Trophoblast cell (in vitro differentiated cells and primary cell): ENCODE measurements at places on chromosomes 7 and 10.
A peak's percentile ranks its signal among the peaks of the same experiment; 100 is the strongest.

DNA sequence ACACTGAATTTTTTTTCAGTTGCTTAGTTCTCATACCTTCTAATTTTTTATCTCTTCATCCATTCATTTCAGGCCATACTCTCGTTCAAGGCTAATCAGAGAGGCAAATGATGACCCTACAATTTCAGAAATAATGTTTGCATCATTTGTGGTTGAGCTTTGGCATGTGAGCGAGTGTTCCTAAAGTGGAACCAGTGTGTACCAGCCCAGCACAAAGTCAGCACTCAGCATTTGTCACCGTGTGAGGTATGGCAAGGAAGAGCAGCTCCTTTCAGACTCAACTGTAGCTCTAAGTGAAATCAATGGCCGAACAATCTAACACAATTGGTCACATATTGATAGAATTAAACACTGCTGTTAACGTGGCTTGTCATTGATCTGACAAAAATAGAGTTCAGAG lies 154.6 kb downstream of the POU6F2 start:
- H3K27ac ChIP-seq = no peak overlapping the region
- H3K4me1 ChIP-seq = no peaks in the 10 kb centered on the region
- H3K27me3 ChIP-seq = no peaks in the 10 kb centered on the region
- no peak for DNase-seq

- no peak overlapping the region for H3K27ac ChIP-seq
- H3K27me3 ChIP-seq = no peaks in the 10 kb centered on the region
- DNase-seq = no peak
- no peak overlapping the region for H3K4me3 ChIP-seq
- no peaks in the 10 kb centered on the region for H3K4me1 ChIP-seq
- H3K36me3 ChIP-seq = no peaks in the 10 kb centered on the region
These were observed 24.0 kb downstream of the STK32C start for GRCh38 chr10:132283604-132284382.

DNA sequence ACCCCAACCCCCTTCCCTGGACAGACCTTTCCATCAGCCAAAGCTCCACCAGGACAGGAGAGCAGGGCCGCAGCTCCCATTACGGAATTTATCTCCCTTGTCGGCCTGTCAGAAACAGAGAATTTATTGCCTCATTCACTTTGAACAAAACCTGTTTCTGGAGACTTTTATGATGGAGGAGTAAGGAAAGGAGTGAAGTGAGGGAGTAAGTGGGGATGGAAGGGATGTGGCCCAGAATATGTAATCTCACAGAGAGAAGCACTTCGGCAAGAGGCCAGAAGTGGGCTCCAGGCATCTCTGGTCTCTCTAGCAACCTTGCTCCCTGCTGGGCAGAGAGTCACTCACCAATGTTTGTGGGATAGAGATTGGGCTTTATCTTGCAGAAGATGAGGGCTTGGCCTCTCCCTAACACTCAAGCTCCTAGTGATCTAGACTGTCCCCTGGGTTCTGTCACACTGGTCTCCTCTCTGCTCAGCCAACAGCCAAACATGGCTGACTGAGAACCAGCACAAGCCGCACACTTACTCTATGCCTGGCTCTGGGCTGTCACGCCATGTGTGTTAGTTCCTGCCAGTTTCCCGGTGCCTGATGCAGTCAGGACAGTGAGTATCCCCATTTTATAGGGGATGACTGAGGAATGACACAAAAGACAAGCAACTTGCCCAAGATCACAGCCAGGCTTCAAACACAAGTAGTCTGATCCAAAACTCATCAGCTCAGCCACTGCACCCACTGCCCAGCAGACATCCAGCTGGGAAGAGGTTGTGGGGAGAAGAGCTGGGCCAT lies 149.4 kb upstream of the ZMIZ1 start:
- H3K27me3 ChIP-seq = no peaks in the 10 kb centered on the region
- H3K4me1 ChIP-seq = peaks cover 6% of the 10 kb centered on the region
- no peak overlapping the region for H3K27ac ChIP-seq
- no peak overlapping the region for H3K4me3 ChIP-seq
- H3K36me3 ChIP-seq = no peaks in the 10 kb centered on the region

GRCh38 chr10:21673668-21674067 lies 139.6 kb downstream of the MLLT10 start:
- H3K4me1 ChIP-seq = peaks cover 3% of the 10 kb centered on the region
- no peak for DNase-seq
- no peak overlapping the region for H3K27ac ChIP-seq
- no peak overlapping the region for H3K4me3 ChIP-seq
- H3K27me3 ChIP-seq = no peaks in the 10 kb centered on the region
- H3K36me3 ChIP-seq = peaks cover 5% of the 10 kb centered on the region

- no peak for DNase-seq
- H3K27me3 ChIP-seq = no peaks in the 10 kb centered on the region
- no peak overlapping the region for H3K27ac ChIP-seq
- H3K36me3 ChIP-seq = no peaks in the 10 kb centered on the region
These were observed 1.7 kb downstream of the LRRN3 start for GRCh38 chr7:111092406-111093236.

DNA sequence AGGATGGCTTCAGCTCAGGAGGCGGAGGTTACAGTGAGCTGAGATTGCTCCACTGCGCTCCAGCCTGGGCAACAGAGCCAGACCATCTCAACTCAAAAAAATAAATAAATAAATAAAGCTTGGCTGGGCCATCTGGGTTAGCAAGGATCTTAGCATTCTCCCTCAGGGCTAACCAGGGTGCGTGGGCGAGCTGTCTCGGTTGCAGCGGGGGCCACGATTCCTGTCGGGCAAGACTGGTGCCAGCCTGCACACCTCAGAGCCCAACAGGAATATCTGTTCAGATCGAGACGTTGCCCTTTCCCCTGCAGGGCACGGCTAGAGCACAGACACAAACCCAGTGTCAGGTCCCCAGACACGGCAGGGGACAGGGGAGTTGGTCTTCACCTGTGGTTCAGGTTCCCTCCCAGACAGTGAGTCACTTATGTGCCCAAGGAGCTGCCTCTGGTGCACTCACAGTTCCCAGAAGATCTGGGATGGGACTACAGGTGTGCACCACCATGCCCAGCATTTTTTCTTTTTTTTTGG lies 75.5 kb upstream of the GTF2I start:
- peak; percentile 80 for DNase-seq
- H3K4me1 ChIP-seq = peaks cover 9% of the 10 kb centered on the region
- no peak overlapping the region for H3K4me3 ChIP-seq
- no peak overlapping the region for H3K27ac ChIP-seq
- no peaks in the 10 kb centered on the region for H3K27me3 ChIP-seq
- no peaks in the 10 kb centered on the region for H3K36me3 ChIP-seq

DNA sequence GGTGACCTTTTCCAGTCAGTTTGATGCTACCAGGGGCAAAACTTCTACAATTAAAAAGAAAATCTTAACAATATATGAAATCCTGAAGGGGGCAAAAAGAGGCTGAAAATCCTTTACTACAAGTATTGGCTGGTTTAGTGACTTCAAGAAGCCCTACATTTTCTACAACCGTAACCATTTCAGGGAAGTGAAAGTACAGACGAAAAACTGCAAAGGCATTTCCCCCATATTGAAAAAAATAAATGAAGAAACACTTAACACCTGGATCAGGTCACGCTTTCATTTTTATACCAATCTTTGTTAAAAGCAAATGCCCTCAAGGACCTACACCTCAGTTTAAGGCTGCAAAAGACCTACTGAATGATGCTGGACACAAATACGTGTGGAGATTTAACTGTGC lies 38.6 kb downstream of the IL6 start:
- no peak for DNase-seq
- no peaks in the 10 kb centered on the region for H3K36me3 ChIP-seq
- no peak overlapping the region for H3K27ac ChIP-seq
- peaks cover 3% of the 10 kb centered on the region for H3K4me1 ChIP-seq

DNA sequence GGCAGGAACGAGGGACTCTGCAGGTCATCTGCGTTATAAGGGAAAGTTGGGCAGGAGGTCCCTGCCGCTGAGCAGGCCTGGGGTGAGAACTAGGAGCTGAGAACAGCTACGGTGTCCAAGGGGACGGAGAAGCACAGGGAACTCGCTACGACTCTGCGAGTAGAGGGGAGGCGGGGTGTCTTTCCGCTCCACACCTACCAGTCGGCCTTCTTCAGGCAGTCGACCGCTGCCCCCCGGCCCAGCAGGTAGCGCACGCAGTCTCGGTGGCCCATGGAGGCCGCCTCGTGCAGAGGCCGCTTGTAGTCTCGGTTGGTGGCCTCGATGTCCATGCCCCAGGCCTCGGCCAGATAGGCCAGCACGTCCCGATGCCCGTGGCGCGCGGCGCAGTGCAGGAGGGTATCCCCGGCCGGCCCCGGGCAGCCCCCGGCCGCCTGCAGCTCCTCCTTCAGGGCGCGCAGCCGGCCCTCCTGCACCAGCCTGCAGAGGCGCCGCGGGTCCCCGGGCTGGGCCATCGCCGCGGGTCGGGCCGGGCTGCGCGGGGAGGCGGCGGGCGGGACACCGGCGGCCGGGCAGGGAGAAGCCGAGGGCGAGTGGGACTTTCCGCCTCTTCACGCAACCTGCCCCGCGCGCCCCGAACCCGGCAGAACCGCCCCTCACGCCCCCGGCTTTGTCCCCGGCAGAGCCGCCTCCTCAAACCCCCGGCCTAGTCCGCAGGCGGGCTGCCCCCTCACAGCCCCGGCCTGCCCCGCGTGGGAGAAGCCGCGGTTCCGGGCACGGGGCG lies 660 bp downstream of the ANKRD16 start:
- peak; percentile 7 for DNase-seq
- peaks cover 12% of the 10 kb centered on the region for H3K36me3 ChIP-seq
- H3K4me3 ChIP-seq = peak overlapping the region; percentile 87
- H3K27me3 ChIP-seq = no peaks in the 10 kb centered on the region

DNA sequence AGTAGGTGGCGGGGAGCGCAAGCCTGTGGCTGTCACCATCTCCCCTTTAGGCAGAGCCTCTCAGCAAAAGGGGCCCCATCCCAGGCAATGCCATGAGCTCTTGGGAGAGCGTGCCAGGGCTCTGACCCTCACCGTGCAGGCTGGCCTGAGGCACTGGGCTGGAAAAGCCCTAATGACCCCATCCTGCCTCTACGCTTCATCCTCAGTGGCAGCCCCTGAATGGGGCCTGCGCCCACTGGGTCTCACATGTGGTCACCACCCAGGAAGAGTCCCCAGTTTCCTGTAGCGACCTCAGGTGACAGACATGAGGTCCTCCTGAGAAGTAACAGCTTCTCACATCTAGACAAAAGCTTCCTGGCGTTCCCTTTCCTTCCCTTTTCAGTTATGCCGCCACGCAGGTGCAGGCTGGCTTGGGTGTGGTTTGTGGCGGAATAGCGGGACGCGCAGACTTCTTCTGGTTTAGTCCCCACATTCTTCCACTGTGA lies 59.2 kb downstream of the CLEC2L start:
- no peak for DNase-seq
- no peaks in the 10 kb centered on the region for H3K36me3 ChIP-seq
- no peaks in the 10 kb centered on the region for H3K4me1 ChIP-seq
- no peaks in the 10 kb centered on the region for H3K27me3 ChIP-seq
- no peak overlapping the region for H3K4me3 ChIP-seq

GRCh38 chr7:157158400-157158799 lies 19.7 kb downstream of the UBE3C start:
- DNase-seq = no peak
- no peaks in the 10 kb centered on the region for H3K27me3 ChIP-seq
- H3K4me3 ChIP-seq = no peak overlapping the region
- H3K4me1 ChIP-seq = no peaks in the 10 kb centered on the region
- H3K36me3 ChIP-seq = peaks cover 3% of the 10 kb centered on the region

DNA sequence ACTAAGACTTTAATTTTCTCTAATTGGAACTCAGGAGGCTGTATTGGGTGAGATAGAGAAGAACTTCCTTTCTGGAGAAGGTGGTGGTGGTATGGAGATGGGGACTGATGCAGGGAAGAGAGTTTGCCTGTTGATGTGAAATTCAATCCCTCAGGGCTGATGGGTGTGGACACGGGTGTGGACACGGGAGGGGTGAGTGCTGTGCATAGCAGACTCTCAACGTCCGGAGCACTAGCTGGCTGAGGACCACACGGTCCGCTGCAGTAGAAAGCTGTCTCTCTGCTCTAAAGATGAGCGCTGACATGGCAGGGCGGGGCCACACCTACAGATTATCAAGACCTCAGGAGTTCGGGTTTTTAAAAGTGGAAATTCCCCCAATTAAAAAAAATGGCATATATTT lies 148.5 kb upstream of the PITRM1 start:
- H3K4me3 ChIP-seq = no peak overlapping the region
- no peaks in the 10 kb centered on the region for H3K36me3 ChIP-seq
- no peak for DNase-seq
- no peaks in the 10 kb centered on the region for H3K4me1 ChIP-seq
- H3K27me3 ChIP-seq = no peaks in the 10 kb centered on the region

GRCh38 chr10:60762554-60762953 lies 15.7 kb upstream of the CDK1 start:
- H3K27ac ChIP-seq = no peak overlapping the region
- no peaks in the 10 kb centered on the region for H3K27me3 ChIP-seq
- H3K36me3 ChIP-seq = no peaks in the 10 kb centered on the region
- no peak for DNase-seq
- H3K4me3 ChIP-seq = no peak overlapping the region
- peaks cover 2% of the 10 kb centered on the region for H3K4me1 ChIP-seq

- no peaks in the 10 kb centered on the region for H3K27me3 ChIP-seq
- no peak for DNase-seq
- no peaks in the 10 kb centered on the region for H3K4me1 ChIP-seq
- no peak overlapping the region for H3K27ac ChIP-seq
- no peak overlapping the region for H3K4me3 ChIP-seq
These were observed 35.3 kb upstream of the CDCA7L start for GRCh38 chr7:21980926-21981500.

- H3K4me1 ChIP-seq = no peaks in the 10 kb centered on the region
- H3K4me3 ChIP-seq = no peak overlapping the region
- no peak overlapping the region for H3K27ac ChIP-seq
- H3K36me3 ChIP-seq = peaks cover 24% of the 10 kb centered on the region
- H3K27me3 ChIP-seq = no peaks in the 10 kb centered on the region
These were observed 21.5 kb upstream of the RUFY2 start for GRCh38 chr10:68428396-68429104.

DNA sequence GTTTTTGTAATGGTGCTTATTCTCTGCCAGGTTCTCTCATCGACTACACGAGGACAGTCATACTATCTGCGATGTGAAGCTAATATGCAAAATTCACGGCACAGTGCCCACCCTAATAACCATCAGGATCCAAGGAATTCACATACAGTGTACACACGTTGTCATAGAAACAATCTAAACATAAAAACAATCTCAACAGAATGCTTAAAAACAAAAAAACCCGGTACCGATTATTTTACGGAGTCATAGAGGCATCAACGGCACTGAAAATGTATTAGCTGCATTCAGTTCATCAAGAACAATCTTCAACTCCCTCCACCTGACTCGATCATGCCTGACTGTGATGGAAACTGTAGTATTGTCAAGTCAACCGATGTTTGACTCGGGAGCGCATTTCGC lies 628 bp downstream of the MRPS33 start:
- no peak overlapping the region for H3K27ac ChIP-seq
- DNase-seq = no peak
- peak overlapping the region; percentile 83 for H3K4me3 ChIP-seq
- H3K4me1 ChIP-seq = no peaks in the 10 kb centered on the region
- no peaks in the 10 kb centered on the region for H3K27me3 ChIP-seq

DNA sequence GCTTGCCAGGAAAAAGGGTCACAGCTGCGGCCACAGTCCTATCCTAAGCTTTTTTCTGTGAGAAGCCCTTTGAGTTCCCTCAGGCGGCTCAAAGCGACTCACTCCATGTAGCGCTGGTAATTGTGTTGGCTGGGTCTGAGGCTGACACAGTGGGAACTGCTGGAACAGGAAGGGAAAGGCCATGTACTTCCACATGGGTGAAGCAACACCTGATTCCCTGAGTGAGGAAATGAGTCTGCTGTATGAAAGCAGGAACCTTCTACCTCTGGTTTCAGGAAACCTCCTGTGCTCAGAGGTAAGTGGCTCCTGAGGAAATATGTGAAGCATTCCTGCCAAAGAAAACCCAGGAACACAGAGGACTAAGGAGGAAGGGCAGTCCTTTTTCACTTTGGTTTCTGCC lies 734.6 kb upstream of the SORCS1 start:
- peaks cover 4% of the 10 kb centered on the region for H3K4me1 ChIP-seq
- peak overlapping the region; percentile 84 for H3K27ac ChIP-seq
- no peaks in the 10 kb centered on the region for H3K36me3 ChIP-seq
- no peaks in the 10 kb centered on the region for H3K27me3 ChIP-seq
- peak; percentile 60 for DNase-seq
